ENCODE measurements at places on chromosomes 1 and 21.

GRCh38 chr1:153649137-153649862 is 9.2 kb upstream of the SNAPIN start:
- peak; percentile 48 for DNase-seq

DNA sequence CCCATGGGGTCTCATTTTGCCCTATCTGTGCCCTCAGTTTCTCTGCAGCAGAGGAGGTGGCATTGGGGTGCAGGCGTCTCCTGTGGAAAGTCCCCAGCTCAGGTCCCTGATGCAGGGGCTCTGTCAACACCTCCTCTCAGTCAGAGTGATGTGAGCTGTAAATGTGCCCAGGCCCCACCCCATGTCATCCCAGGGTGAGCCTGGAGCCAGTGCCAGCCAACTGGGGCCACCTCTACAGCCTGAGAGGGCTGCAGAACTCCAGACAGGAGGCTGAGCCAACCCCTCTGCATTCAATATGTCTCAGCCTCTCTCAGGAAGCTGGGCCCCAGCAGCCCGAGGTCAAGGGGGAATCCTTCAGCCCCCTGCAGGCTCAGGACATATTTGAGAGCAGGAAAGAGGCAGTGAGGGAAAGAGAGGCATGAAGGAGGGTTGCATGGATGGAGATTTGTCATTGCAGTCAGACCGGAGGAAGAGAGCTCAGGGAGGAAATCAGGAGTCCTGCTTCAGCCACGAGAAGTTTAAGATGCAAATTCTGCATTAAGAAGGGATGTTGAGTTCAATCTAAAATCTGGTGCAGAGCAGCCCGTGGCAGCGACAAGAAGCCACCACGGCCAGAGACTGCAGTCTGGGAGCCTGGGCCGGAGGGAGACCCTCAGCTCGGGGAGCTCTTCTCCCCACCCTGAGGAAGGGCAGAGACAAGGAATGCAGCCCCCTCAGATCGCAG is 288.2 kb upstream of the VAMP3 start:
- no peak for DNase-seq

GRCh38 chr1:17466359-17466758 is 26.9 kb upstream of the RCC2 start:
- no peak for DNase-seq

- DNase-seq = peak; percentile 16
Measured at GRCh38 chr1:207414606-207415108, 39.5 kb upstream of the CR2 start.

DNA sequence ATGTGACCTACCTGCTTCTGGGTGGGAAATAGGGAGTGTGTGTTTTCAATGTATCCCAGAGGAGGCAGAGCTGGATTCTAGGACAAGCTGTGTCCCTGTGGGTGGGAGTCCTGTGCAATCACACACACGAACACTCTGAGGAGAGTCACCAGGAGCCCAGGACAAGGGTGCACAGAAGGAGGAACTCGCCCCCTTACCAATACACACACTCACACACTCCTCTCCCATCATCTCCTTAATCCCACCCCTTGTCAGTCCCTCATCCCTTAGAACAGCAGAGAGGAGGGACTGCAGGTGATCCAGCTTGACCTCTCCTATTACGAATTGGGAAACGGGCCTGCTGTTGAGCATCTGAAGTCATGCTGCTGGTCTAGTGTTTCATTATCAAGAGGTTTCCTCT is 8.5 kb upstream of the MYBPHL start:
- no peak for DNase-seq

DNA sequence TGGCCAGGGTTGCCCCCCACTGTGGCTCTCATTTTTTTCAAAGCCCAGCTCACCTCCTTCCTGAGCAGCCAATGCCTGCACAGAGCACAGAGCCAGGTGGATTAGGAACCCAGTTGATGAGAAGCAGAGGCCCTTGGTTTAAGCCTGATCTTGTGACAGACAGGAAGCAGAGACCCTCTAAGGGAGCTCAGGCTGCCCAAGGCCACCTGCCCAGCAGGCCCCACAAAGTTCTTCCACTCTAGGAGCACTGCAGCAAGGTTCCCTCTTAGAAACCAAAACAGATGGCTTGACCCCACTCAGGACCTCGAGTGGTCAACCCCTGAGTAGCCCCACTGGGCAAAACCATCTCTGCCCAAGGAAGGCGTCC is 25.5 kb upstream of the PRSS38 start:
- DNase-seq = no peak

DNA sequence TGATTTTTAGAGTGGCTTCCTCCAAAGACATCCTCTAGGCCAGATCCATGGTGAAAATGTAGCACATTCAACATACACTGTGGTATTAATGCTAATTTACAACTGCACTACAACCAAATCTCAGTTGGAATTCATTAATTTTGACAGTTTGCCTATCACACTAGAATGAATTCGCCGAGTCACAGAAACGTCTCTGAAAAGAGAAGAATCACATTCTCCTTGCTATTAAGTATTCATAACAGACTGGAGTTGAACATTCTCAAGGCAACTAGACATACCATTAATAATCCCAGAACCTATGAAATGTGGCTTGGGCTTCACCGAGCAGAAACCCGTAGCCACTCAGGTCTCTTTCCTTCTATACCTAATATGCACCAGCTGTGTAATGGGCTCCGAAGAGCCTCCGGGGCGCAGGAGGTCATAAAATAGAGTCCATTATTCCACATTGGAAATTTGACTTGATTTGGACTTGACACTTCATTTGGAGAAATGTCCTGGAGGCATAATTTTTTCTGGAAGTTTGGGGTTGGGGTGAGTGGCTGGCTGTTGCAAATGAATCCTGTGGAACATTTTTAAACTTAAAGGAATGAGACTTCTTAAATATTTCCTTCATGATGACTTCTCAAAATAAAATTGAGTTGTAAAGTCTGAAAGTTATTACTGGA is 117.1 kb downstream of the DSCAM start:
- DNase-seq = no peak

GRCh38 chr1:232150770-232151548 is 479.0 kb downstream of the SIPA1L2 start:
- no peak for DNase-seq

DNA sequence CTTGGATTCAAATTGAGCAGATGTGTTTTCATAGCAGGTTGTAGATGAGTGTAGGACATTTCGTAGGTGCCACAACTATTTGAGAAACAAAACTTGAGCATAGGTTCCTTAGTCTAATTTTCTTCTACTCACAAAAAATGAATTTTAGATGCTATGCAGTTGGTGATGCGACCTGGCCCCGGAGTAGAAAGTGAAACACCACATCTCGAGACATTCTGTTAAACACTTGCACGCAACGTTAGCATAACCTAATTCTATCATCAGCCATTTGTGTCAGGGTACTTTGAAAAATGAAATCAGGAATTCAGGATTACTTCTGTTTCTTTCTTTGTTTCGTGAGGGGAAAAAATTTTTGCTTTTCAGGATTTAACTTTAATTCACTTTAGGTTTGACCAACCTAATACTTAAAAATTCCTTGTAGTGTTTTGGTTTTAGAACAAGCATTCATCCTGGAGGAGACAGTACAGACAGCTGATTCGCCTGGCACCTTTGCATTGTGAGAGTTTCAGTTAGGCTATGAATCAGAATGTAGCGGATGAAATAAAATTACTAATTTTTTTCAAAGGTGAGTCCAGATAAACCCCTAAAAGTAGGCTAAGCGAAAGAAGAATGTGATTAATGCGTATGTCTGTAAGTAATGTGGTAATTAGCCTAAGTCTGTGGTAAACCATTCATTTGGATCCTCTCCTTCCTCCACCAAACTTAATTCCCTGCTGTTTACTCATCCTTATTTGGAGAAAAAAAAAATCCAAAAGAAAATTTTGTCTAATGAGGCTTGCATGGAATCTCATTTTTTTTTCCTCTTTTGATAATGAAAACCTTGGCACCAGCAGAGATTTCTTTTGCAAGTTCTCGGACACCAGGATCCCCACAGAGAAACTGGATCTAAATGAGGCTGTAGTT is 44.9 kb downstream of the MAP3K21 start:
- no peak for DNase-seq

- no peak for DNase-seq
Measured at GRCh38 chr1:65022216-65022615, 55.9 kb upstream of the JAK1 start.

GRCh38 chr1:101357444-101357986 is 120.7 kb downstream of the S1PR1 start:
- peak; percentile 80 for DNase-seq

DNA sequence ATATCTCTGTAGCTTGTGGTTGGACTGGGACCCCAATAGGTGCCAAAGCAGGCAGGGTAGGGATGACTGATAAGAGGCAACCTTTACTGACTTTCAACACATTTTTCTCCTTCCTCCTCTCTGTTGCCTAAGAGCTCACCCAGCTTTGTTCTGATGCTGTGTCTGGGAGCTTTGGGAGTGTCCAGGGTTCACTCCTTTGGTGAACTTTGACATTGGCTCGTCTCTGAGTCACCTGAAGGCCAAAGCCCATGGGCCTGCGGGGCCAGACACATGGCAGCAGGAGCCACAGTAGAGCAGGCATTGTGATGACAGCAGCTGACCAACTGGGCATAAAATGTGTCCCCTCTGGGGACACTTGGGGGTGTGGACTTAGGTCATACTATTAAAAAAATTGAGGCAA is 99.5 kb upstream of the ZNF644 start:
- DNase-seq = no peak

DNA sequence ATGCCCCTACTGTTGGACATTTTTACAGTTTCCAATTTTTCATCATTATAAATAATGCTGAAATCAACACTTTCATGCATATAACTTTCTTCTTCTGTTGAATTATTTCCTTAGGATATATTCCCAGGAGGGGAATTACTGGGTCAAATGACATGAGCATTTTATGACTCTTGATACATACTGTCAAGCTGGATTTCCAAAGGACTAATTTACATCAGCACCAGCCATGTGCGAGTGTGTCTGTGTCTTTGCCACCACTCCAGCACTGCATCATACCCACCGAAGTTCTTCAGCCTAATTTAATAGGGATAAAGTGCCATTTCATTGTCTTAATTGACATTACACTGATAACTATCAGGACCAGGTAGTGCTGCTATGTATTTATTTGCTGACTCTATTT is 146.7 kb downstream of the CSMD2 start:
- no peak for DNase-seq

DNA sequence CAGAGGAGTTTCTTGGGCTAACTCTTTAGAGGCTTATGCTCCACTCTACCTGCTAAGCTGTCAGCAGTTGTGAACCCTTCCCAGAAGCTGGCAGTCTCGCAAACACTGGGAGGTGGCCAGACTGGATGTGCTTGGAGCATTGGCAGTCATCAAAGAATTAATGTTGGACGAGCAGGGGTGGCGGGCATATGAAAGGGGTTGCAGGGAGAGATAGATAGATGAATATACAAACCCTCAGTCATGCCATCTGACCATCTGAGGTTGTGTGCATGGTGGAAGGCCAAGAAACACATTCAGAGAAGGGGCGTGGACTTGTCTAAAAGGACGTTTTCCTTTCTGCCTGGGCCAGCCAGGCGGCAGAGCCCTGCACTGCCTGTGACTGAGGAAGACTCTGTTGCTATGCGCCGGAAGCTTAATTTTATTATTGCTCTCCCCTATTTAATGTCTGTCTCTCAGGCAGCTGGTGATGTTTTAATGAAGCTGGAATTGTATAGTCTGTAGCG is 164.4 kb downstream of the PBX1 start:
- DNase-seq = no peak

GRCh38 chr1:42845866-42846256 is 552 bp upstream of the ZNF691 start:
- DNase-seq = no peak

- no peak for DNase-seq
Measured at GRCh38 chr1:24898909-24899439, 31.1 kb downstream of the RUNX3 start.

- DNase-seq = no peak
Measured at GRCh38 chr1:33502726-33503125, 30.3 kb downstream of the ZSCAN20 start.

DNA sequence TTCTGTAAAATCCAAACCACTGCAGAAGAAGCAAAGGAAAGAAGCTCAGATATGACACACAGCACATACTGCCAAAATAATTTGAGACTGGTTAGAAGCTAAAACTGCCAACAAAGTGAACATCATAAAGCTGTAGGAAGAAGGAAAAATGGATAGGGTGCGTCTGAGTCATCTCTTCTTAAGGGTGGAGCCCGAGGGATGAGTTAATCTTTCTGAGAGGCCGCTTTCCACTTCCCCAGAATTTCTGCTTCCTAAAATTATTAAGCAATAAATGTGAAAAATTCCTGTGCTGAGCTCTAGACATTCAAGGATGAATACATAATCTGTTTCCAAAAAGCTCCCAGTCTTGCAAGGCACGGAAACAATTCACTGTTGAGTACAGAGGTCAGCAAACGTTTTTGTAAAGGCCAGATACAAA is 20.1 kb downstream of the PPT1 start:
- DNase-seq = no peak

GRCh38 chr1:95116580-95117206 is 462 bp upstream of the TLCD4 start:
- DNase-seq = peak; percentile 66

DNA sequence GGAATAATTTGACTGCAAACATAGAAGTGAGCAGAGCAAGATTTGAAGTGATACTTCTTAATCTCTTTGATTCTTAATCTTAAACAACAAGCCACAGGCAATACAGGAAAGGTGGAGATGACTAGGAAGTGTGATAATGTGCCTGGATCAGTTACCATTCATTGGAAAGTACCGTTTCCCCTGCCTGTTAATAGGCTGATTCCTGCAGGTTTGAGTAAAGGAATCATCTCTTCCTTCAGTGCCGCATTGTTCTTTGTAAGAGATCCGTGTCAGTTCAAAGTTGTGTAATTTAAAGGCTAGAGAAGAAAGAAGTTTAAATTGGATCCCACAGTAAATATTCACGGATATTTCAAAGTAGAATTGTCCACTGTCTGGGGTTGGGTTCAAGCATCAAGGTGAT is 43.5 kb upstream of the BCL10 start:
- no peak for DNase-seq
